ENCODE measurements at places on chromosomes 4 and X. TPM values are rescaled to one million over a fixed set of nuclear protein-coding genes. Genes with fewer than 3 reads are reported as not detected.

The HTRA3 gene
- total RNA-seq, result 3.3 TPM

The GLUD2 gene
- total RNA-seq, result 0.34 TPM

The NPY2R gene
- under 0.01 TPM for total RNA-seq

The CXXC4 gene
- 0.17 TPM for total RNA-seq

The ERCC6L gene
- total RNA-seq, result 7.4 TPM

The ASB5 gene
- 0.30 TPM for total RNA-seq

The PAGE1 gene
- total RNA-seq, result not detected

Data from bronchus fibroblast of lung (primary cell).